ENCODE measurements at places on chromosomes 6 and 20.
A peak's percentile ranks its signal among the peaks of the same experiment; 100 is the strongest.

GRCh38 chr20:58556961-58557360 lies 41.8 kb upstream of the APCDD1L start:
- DNase-seq: no peak

DNA sequence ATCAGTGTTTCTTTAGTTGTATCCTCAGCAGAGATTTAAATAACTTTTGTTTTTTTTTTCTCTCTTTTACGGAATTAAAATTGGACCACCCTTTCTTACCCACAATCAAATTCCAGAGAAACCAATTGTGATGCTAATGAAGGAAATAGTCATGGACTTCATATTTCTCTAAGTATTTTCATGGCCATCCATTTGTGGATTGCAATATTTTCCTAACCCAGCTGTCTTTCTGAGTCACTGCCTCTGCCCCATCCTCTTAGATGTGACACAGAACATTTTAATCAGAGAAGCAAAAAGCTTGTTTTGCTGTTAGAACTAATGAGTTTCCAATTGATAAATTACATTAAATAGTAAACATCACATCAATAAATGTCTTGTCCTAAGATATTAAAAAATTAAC lies 405.5 kb upstream of the ADGRB3 start:
- peak; percentile 45 for DNase-seq

GRCh38 chr20:21272679-21273078 lies 30.5 kb upstream of the XRN2 start:
- no peak for DNase-seq

- DNase-seq: no peak
Observed at GRCh38 chr6:166830185-166830890, 126.0 kb downstream of the RNASET2 start.

DNA sequence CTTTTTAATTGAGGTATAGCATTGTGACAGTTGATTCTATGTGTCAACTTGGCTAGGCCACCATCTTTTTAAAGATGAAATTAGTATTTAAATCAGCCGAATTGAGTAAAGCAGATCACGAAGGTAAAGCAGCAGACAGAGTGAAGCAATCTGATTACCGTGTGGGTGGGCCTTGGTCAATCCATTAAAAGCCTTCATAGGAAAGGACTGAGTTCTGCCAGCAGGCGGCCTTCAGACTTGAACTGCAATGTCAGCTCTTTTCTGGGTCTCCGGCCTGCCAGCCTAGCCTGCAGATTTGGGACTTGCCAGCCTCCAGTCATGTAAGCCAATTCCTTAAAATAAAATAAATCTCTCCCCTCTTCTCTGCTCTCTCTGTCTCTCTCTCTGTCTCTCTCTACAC lies 22.4 kb upstream of the TGM2 start:
- peak; percentile 21 for DNase-seq

DNA sequence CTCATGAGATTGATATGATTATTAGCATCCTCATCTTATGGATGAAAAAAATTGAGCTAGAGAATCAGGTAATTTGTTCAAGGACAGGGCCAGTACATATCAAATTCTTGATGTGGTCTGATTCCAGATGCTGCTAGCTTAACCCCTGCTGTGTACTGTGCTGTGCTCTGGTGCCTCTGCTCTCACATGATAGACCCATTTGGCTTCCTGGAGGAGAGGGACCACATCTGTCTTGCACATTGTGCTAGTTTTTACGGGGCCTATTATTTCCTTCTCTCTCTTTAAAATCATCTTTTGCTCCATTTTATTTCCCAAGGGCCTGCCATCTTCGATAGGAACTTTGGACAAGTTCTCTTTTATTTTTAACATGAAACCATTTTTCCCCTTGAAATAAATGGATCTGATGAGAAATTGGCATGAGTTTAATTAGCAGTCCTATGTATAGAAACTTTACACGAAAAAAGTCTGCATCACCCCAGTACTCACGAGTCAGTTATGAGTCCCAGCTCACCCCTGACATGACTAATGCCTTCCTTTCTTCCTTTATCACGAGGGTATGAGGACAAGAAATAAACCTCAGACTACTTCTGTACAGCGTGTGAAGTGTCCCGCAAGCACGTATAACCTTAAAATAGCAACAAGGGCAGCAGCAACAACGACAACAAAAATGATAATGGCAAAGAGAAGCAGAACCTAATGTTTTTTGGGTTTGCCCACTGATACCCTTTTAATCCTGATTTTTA lies 26.5 kb downstream of the CD109 start:
- peak; percentile 93 for DNase-seq

DNA sequence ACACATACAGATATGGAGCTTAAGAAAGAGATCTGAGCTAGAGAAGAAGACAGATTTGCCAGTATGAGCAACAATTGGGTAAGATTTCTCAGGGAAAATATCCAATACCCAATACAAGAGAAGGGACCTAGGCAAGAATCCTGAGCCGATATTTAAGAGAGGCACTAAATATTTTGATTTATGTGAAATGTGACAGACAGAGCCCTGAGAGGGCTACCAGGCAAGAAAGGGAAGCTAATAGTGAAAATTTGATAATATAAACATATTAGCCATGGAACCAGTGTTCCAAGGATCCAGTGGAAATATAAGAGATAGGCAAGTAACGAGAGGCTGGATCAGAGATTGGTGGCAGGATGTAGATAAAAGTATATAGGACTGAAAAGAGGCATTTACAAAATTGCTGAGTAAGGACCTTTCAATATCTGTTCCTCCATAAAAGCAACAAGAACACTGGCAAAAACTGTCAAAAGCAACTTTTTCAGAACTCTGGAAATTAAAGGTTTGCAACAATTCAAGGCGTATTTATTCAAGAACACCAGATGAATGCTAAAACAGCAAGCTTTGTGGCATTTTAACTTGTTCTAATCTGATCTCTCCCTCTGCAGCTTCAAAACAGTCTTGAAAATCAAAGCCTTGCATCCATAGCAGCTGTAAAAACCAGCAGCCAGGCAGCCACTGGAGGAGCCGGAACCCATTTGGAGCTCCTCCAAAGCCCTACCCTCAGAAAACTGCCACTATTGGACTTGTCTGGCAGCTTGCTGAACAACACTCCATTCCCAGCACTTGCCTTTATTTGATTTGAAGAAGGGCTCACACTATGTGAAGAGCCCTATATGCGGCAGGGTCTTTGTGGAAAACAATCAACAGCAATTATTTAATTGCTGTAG lies 58.8 kb downstream of the REV3L start:
- DNase-seq: peak; percentile 32

GRCh38 chr6:1916334-1917070 lies 306.8 kb downstream of the FOXC1 start:
- peak; percentile 73 for DNase-seq

GRCh38 chr20:44959082-44959637 lies 1.0 kb downstream of the TOMM34 start:
- DNase-seq: peak; percentile 32

- DNase-seq: no peak
Observed at GRCh38 chr20:32111156-32111686, 1.7 kb downstream of the TM9SF4 start.

DNA sequence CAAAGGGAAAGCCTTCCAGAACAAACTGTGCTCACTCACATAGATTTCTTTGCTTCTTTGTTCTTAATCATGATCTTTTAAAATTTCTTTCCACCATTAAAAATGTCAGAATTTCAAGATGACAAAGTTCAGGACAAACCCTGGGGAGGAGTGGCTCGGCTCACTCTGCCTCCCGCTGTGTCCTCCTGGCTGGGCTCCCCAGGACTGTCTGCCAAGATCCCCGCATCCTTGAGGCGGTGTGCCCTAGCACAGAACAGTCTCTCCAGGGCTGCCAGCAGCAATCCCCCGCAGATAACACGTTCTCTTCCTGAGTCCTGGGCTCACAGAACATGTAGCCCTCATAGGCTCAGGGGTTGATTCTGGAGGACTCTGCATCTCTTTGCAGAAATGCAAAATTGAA lies 98.4 kb upstream of the KCNG1 start:
- DNase-seq: no peak

- DNase-seq: peak; percentile 37
Observed at GRCh38 chr6:142900227-142900971, 44.6 kb downstream of the HIVEP2 start.

GRCh38 chr6:160132776-160133338 lies 11.2 kb downstream of the SLC22A1 start:
- DNase-seq: peak; percentile 66

DNA sequence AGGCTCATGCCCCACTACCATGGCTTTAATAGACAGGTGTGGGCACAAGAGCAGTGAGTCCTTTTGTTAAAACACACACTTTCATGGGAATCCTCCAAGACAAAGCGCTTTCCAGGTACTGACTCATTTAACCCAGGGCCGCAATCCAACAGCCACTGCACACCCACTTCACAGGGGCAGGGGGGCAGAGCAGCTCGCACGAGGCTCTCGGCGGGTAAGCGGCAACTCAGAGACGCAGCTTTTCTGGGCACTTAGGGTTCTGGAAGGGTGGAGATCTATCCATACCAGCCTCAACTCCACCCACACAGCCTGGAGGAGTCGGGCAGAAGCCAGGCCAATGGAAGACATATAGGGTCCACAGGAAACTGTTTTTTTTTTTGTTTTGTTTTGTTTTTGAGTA lies 28.6 kb downstream of the PSMG4 start:
- no peak for DNase-seq

DNA sequence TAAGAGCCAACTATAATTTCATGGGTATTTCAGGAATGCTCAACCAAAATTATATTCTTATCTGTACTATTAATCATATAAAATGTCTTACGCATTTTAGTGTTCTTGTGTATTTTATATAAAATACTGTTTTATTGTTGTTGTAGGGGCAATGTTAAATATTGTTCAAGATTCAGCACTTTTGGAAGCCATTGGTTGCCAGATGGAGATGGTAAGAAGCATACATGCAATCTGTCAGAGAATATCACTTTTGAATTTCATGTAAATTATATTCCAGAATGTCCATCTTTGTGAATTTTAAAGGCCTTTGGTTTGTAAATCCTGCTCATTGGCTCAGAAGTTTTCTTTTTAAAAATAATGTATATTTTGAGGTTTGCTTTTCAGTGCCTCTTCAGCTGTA lies 50.0 kb upstream of the ADIG start:
- no peak for DNase-seq

- peak; percentile 49 for DNase-seq
Observed at GRCh38 chr6:113428702-113429101, 428.4 kb upstream of the MARCKS start.

DNA sequence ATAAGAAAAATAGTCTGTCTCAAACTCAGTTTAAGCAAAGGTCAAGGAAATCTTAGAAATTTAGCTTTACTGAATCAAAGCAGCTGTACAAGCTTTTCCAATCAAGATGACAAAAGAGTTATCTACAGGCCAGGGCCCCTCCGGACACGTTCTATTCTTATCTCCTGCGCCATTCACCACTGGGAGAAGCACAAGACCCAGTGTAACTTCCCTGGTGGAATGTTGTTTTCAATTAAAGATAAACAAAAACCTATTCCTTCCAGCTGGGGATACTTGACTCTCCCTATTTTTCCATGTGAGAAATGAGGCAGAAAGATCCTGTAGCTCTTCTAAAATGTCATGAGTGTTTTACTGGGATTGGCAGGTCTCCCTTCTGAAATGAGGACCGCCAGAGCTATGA lies 123.3 kb downstream of the TBX18 start:
- no peak for DNase-seq

- DNase-seq: no peak
Observed at GRCh38 chr6:3869284-3869631, 20.1 kb downstream of the FAM50B start.

DNA sequence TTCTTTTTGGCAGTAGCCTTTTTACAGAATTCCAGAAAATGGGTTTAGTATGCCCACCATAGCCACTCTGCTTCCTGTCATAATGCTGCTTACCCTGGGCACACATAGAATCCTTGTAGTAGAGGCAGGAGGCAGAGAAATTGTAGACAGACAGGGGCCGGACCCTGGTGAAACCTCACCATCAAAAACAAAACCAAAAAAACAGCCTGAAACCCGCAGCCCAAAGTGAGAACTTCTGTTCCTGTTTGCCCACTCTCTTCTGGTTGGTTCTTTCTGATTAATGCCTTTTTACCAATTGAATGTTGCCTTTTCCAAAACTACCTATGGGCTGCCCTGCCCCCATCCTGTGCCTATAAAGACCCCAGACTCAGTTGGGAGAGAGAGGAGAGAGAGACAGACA lies 188.2 kb downstream of the CDKAL1 start:
- DNase-seq: no peak

GRCh38 chr20:13684566-13685222 lies 46.0 kb upstream of the TASP1 start:
- no peak for DNase-seq

- no peak for DNase-seq
Observed at GRCh38 chr6:159715166-159715565, 12.1 kb upstream of the WTAP start.

GRCh38 chr6:19697744-19698290 lies 139.4 kb upstream of the ID4 start:
- peak; percentile 35 for DNase-seq

DNA sequence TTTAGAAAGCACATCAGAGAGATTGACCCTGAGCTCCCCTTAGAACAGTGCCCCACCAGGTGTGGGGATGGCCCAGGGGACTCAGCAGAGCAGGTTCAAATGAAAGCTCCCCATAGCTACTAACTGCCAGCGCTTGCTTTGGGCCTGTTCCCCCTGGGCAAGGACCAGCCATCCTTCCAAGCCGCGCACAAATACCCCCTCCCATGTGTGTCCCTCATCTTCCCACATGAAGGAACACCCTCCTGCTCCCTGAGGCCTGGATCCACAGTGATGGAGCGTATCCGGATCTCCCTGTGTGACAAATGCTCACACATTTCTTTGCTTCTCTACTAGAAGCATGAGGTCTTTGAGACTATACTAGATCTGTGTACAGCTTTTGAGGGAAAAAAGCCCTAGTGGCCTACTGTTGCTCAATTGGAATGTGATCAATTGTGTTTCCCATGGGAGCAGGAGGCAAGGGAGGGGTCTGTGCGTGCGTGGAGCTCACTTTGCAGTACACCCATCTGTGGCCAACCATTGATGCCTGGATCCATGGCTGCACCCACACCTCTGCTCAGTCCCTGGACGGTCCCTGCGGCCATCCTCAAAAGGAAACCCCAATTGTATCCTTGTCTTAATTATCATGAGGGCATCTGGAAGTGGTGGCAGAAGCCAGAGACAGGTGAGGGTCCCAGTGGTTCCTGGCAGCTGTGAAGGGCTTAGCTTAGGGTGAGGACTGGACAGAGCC lies 1.4 kb upstream of the RAET1G start:
- no peak for DNase-seq

GRCh38 chr6:56238352-56238751 lies 9.0 kb downstream of the COL21A1 start:
- DNase-seq: no peak

GRCh38 chr6:14921170-14921569 lies 324.7 kb upstream of the JARID2 start:
- DNase-seq: no peak

DNA sequence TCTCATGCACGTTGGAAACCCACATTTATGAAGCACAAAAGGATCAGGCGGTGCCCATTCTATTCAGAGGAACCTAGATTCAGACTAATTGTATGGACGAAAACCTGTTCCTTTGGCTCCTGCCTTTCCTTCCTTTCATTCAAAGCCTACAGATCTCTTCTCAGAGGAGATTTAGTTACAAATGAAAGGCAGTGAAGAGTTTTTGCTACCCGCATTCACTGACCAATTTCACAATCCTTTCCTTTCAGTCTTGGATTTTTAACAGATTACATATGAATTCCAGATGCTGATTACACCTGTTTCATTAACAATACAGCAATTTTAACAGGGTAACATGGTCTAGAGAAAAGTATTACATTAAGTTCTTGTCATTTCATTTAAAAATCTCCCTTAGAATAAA lies 32.0 kb downstream of the TMEM242 start:
- no peak for DNase-seq

- DNase-seq: no peak
Observed at GRCh38 chr6:26299286-26300042, 65.5 kb upstream of the BTN3A2 start.

Measured in cardiac fibroblast (primary cell).